Activated CD4-positive, alpha-beta T cell treated with anti-CD3 and anti-CD28 coated beads for 36 hours (primary cell): ENCODE measurements at places on chromosomes 12 and 14. TPM values are rescaled to one million over a fixed set of nuclear protein-coding genes. Genes with fewer than 3 reads are reported as not detected.

The RGS6 gene
- total RNA-seq: 0.39 TPM

- no peaks in the 10 kb centered on the region for H3K4me1 ChIP-seq
- DNase-seq: no peak
- H3K4me3 ChIP-seq: no peak overlapping the region
- no peaks in the 10 kb centered on the region for H3K36me3 ChIP-seq
Measured at GRCh38 chr14:23409966-23410635, 2.0 kb upstream of the MYH6 start.

DNA sequence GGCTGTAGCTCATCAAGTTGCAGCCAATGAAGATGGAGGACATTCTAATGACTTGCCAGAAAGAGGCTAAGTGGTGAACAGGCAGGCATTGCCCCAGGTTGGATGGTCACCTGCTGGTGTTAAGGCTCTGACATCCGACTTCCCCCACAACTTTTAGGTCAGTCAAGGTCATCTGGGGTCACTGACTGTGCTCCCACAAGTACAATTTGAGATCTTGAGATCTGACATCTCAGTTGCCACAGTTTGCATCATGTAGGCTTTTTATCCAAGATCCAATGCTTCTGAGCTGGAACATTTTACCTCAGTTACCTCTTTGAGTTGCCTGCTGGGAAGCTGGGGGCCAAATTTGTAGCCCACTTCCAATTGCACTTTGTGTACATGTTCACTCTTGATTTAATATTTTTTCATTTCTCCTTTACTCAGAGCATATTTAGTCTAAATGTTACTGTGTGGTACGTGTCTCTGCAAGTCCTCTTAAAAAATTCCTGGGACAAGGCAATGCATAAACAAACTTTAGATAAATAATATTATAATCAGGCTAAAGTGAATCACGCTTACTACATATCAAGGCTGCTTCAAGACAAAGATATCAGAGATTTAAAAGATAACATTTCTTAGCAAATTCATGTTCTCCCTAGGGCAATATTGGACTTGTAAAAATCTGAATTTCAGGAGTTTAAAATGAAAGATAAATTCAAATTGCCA is 61.4 kb downstream of the SEL1L start:
- H3K27me3 ChIP-seq: no peaks in the 10 kb centered on the region
- peaks cover 59% of the 10 kb centered on the region for H3K4me1 ChIP-seq
- no peak for DNase-seq
- no peak overlapping the region for H3K27ac ChIP-seq
- peaks cover 30% of the 10 kb centered on the region for H3K36me3 ChIP-seq

DNA sequence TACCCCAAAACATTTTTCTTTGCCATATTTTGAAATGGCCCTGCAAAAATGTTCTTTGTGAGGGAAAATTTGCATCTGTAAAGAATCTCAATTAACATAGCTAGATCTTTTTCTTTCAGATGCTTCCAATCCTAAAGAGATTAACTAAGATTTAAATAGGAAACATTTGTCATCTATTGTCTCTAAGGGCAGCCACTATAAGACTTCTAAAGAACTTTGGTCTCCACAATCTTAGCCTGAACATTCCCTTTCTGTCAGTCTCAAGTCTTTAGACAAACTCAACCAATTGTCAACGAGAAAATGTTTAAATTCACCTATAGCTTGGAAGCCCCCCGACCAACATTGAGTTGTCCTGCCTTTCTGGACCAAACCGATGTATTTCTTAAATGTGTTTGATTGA is 71.1 kb upstream of the RASSF8 start:
- no peak overlapping the region for H3K27ac ChIP-seq
- H3K4me1 ChIP-seq: peaks cover 3% of the 10 kb centered on the region
- H3K36me3 ChIP-seq: no peaks in the 10 kb centered on the region
- no peaks in the 10 kb centered on the region for H3K27me3 ChIP-seq

The CCDC38 gene
- 0.21 TPM for total RNA-seq

- H3K4me3 ChIP-seq: no peak overlapping the region
- H3K27me3 ChIP-seq: peaks cover 7% of the 10 kb centered on the region
- no peak for DNase-seq
- no peaks in the 10 kb centered on the region for H3K36me3 ChIP-seq
- no peaks in the 10 kb centered on the region for H3K4me1 ChIP-seq
- H3K27ac ChIP-seq: no peak overlapping the region
Measured at GRCh38 chr14:104048758-104049507, 36.6 kb upstream of the ASPG start.

DNA sequence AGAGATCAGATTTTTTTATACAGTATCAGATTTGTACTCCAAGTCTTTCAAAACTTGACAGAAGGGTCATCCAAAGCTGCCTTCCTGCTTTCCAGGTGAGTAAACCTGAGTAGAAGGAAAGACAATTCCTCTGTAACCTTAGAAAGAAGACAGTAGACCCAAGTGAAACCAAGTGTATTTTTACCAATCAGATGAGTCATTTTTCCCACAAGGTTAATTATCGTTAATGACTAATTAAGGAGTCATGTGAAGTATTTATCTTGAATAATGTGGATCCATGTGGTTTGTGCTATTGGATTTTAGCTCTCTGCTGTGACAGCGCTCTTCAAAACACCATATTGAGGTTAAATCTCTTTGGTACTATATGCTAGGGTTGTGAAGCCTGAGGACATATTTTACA is 74.0 kb upstream of the PELI2 start:
- H3K27ac ChIP-seq: no peak overlapping the region
- no peaks in the 10 kb centered on the region for H3K36me3 ChIP-seq
- no peak overlapping the region for H3K4me3 ChIP-seq
- H3K4me1 ChIP-seq: no peaks in the 10 kb centered on the region
- no peak for DNase-seq

The SRGAP1 gene
- total RNA-seq: 0.02 TPM

The PGF gene
- 0.09 TPM for total RNA-seq

GRCh38 chr14:68036202-68036601 is 216.6 kb downstream of the RAD51B start:
- no peak overlapping the region for H3K27ac ChIP-seq
- peaks cover 3% of the 10 kb centered on the region for H3K4me1 ChIP-seq
- H3K36me3 ChIP-seq: peaks cover 4% of the 10 kb centered on the region
- H3K27me3 ChIP-seq: no peaks in the 10 kb centered on the region

GRCh38 chr14:33851366-33851765 is 99.5 kb downstream of the EGLN3 start:
- no peak overlapping the region for H3K4me3 ChIP-seq
- no peak for DNase-seq
- H3K36me3 ChIP-seq: no peaks in the 10 kb centered on the region
- H3K4me1 ChIP-seq: no peaks in the 10 kb centered on the region

- no peak for DNase-seq
- H3K4me1 ChIP-seq: no peaks in the 10 kb centered on the region
- H3K27me3 ChIP-seq: no peaks in the 10 kb centered on the region
- no peak overlapping the region for H3K4me3 ChIP-seq
- H3K27ac ChIP-seq: no peak overlapping the region
Measured at GRCh38 chr14:79254069-79254775, 957.1 kb downstream of the DIO2 start.

GRCh38 chr12:132284071-132284826 is 45.1 kb downstream of the GALNT9 start:
- H3K4me3 ChIP-seq: no peak overlapping the region
- H3K27ac ChIP-seq: no peak overlapping the region
- H3K27me3 ChIP-seq: peaks cover 31% of the 10 kb centered on the region

DNA sequence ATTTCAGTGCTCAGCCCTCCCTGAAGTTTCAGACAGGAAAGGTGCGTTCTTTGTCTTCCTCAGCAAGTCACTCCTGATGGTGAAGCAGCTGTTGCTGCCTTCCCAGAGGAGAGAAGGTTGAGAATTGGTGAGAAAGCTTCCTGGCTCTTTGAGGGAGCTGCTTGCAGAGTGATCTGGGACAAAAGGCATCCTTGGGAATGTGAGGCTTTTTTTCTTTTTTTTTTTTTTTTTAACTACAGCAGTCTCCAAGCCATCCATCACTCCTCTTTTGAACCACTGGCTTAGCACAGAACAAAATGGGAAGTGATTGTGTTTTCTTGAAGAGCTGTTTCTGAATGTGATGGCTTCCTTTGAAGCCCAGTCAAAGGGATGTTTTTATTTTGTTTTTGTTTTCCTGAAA is 120.4 kb upstream of the LRIG3 start:
- H3K27me3 ChIP-seq: peaks cover 2% of the 10 kb centered on the region
- H3K36me3 ChIP-seq: no peaks in the 10 kb centered on the region
- no peak for DNase-seq
- no peak overlapping the region for H3K4me3 ChIP-seq
- no peak overlapping the region for H3K27ac ChIP-seq

GRCh38 chr12:34097213-34097612 is 74.9 kb downstream of the ALG10 start:
- peaks cover 3% of the 10 kb centered on the region for H3K27me3 ChIP-seq
- no peaks in the 10 kb centered on the region for H3K36me3 ChIP-seq
- DNase-seq: no peak
- no peaks in the 10 kb centered on the region for H3K4me1 ChIP-seq
- H3K4me3 ChIP-seq: no peak overlapping the region
- H3K27ac ChIP-seq: no peak overlapping the region

DNA sequence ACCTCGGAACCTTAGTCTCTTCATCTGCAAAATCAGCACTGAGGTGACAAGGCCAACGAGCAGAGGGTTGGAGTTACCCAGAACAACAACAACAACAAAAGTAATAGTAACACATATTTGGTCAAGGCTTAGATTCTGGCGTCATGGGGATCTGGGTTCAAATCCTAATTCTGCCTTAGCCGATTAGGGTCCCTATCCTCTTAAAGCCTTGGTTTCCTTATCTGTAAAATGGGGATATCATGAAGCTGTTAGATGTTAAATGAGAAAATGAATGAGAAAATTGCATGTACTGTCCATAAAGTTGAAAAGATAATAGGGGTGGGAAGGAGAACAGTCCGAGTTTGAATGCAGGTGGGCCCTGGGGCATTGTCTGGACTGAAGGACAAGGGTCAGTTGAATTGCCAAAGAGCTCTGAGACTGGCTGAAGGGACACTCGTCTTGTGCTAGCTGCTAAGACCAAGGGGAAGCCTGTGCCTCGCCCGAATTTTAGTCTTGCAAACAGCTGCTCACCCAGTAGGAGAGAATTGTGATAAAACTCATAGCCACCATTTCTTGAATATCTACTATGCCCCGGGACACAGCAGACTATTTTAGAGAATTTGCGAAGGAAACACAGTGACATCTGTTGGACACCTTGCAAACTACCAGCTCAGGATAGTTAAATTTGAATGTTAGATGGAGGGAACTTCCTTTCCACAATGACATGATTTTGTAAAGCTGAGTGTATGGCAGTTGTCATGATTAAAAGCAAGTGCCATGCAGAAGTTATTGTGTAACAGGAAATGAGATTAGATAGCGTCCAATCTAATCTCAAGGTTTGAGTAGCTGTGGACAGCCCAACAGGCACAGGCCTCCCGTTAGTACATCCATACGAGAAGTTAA is 6.8 kb upstream of the HNF1A start:
- H3K36me3 ChIP-seq: no peaks in the 10 kb centered on the region
- H3K27ac ChIP-seq: no peak overlapping the region
- peak; percentile 41 for DNase-seq
- no peaks in the 10 kb centered on the region for H3K4me1 ChIP-seq

DNA sequence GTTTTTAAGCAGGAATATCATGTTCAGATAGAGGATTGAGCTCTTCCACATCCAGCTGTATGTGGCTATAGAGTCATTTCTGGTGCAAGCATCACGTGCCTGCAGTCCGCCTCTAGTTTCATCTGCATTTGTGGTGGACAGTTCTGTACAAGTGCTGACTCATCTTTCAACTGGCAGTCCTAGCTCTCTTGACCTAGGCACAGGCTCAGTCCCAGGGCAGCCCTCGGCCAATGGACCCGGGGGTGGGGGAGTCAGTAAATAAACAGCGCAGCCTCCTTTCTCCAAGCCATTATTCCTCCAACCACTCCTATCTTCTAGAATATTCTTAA is 41.8 kb upstream of the FRMD6 start:
- no peak overlapping the region for H3K27ac ChIP-seq
- DNase-seq: no peak
- H3K4me3 ChIP-seq: no peak overlapping the region
- peaks cover 18% of the 10 kb centered on the region for H3K4me1 ChIP-seq
- H3K36me3 ChIP-seq: no peaks in the 10 kb centered on the region
- peaks cover 11% of the 10 kb centered on the region for H3K27me3 ChIP-seq

- peak overlapping the region; percentile 99 for H3K27ac ChIP-seq
- no peaks in the 10 kb centered on the region for H3K27me3 ChIP-seq
- H3K4me3 ChIP-seq: peak overlapping the region; percentile 41
- no peak for DNase-seq
- H3K4me1 ChIP-seq: peaks cover 73% of the 10 kb centered on the region
Measured at GRCh38 chr12:121632069-121632970, 6.0 kb downstream of the ORAI1 start.

DNA sequence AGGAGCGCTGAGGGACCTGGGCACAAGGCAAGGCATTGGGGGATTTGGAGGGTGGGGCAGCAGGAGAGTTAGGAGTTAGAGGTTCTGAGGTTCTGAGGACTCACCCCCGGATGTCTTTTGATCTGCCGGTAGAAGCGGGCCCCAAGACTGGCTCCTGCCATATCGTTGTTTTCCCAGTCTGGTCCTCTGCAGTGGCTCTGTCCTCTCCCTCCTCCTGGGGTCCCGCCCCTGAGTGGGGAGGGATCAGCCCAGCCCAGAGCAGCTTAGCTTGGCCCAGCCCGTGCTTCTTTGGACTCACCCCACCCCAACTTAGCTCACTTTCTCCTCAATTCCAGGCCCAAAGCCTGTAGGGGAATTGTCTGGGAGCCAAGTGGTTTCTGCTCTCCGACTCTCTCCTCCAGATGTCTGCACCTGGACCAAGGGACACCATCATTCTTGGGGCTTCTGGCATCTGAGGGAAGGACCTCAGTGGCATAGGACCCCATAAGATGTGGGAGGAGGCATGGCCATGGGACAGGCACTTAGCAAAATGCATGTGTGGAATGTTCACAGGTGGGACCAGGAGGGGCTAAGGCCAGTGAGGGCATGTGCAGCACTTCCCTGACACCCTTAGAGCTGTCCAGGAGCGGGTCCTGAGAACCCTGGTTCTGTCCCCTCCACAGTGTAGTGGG is 7.5 kb downstream of the SHMT2 start:
- peaks cover 36% of the 10 kb centered on the region for H3K27me3 ChIP-seq
- H3K27ac ChIP-seq: no peak overlapping the region
- H3K4me3 ChIP-seq: peak overlapping the region; percentile 83
- peak; percentile 25 for DNase-seq

DNA sequence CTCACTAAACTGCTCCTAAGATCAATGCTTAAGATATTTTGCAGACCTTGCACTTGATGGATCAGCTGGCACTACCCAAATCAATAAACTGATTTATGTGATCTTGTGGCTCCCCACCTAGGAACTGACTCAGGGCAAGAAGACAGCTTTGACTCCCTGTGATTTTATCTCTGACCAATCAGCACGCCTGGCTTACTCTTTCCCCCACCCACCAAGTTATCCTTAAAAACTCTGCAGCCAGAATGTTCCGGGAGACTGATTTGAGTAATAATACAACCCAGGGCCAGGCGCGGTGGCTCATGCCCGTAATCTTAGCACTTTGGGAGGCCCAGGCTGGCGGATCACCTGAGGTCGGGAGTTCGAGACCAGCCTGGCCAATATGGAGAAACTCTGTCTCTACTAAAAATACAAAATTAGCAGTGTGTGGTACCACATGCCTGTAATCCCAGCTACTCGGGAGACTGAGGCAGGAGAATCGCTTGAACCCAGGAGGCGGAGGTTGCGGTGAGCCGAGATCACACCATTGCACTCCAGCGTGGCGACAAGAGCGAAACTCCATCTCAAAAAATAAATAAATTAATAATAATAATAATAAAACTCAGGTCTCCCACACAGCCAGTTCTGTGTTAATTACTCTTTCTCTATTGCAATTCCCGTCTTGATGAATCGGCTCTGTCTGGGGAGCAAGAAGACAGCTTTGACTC is 12.0 kb downstream of the MORN3 start:
- no peaks in the 10 kb centered on the region for H3K27me3 ChIP-seq
- peaks cover 9% of the 10 kb centered on the region for H3K36me3 ChIP-seq
- H3K4me3 ChIP-seq: peak overlapping the region; percentile 1
- H3K4me1 ChIP-seq: peaks cover 65% of the 10 kb centered on the region

The C3AR1 gene
- total RNA-seq: 0.57 TPM

The FOS gene
- total RNA-seq: 21.1 TPM
